HCT116 (cell line): ENCODE measurements at places on chromosomes 11 and 22. TPM values are rescaled to one million over a fixed set of nuclear protein-coding genes. Genes with fewer than 3 reads are reported as not detected.

The C1QTNF5 gene
- not detected for total RNA-seq

The BLID gene
- total RNA-seq, result 8.9 TPM

The ACR gene
- 1.5 TPM for total RNA-seq

The FCHSD2 gene
- 15.0 TPM for total RNA-seq

The OR8D4 gene
- total RNA-seq, result not detected

The CLMP gene
- 3.2 TPM for total RNA-seq

The GUCD1 gene
- 48.7 TPM for total RNA-seq

The ASCL2 gene
- not detected for total RNA-seq

The XKR3 gene
- total RNA-seq, result not detected

The YPEL4 gene
- total RNA-seq, result 0.32 TPM

The MAML2 gene
- total RNA-seq, result 2.6 TPM

The SHANK2 gene
- total RNA-seq, result 16.9 TPM

The DMC1 gene
- 0.89 TPM for total RNA-seq

The PRODH gene
- total RNA-seq, result 3.2 TPM

The TRIM49 gene
- not detected for total RNA-seq

The SUSD2 gene
- total RNA-seq, result 6.6 TPM

The MACROD1 gene
- total RNA-seq, result 61.1 TPM

The DAGLA gene
- 2.7 TPM for total RNA-seq

The OVCH2 gene
- total RNA-seq, result not detected

The OLFML1 gene
- total RNA-seq, result not detected

The OR8D1 gene
- not detected for total RNA-seq

The SORL1 gene
- 17.4 TPM for total RNA-seq

The KRTAP5-2 gene
- total RNA-seq, result not detected

The SERHL2 gene
- total RNA-seq, result not detected

The FGF3 gene
- total RNA-seq, result not detected

The USH1C gene
- total RNA-seq, result 13.4 TPM

The MCHR1 gene
- not detected for total RNA-seq

The CUL5 gene
- 41.9 TPM for total RNA-seq

The OR51E1 gene
- not detected for total RNA-seq

The OR9G4 gene
- total RNA-seq, result not detected

The ZP1 gene
- total RNA-seq, result not detected

The SHANK3 gene
- 16.0 TPM for total RNA-seq

The CDC42BPG gene
- 30.1 TPM for total RNA-seq

The OR2D2 gene
- 0.20 TPM for total RNA-seq

The HORMAD2 gene
- total RNA-seq, result not detected

The LGALS12 gene
- total RNA-seq, result not detected

The SMC1B gene
- not detected for total RNA-seq

The EEF1G gene
- total RNA-seq, result 1,901 TPM

The FAM111B gene
- 10.7 TPM for total RNA-seq

The SMTNL1 gene
- not detected for total RNA-seq

The FXYD2 gene
- total RNA-seq, result 0.52 TPM

The SGSM1 gene
- total RNA-seq, result 5.1 TPM

The MED17 gene
- 41.1 TPM for total RNA-seq

The MS4A15 gene
- total RNA-seq, result 1.5 TPM

The TEX54 gene
- not detected for total RNA-seq

The HOATZ gene
- total RNA-seq, result not detected

The TPH1 gene
- total RNA-seq, result 0.42 TPM

The OSBP2 gene
- total RNA-seq, result 12.9 TPM

The CSRP3 gene
- not detected for total RNA-seq

The DSCAML1 gene
- total RNA-seq, result not detected

The HEPACAM gene
- not detected for total RNA-seq

The OR5A1 gene
- not detected for total RNA-seq

The TRIM44 gene
- 33.4 TPM for total RNA-seq

The SDHD gene
- 129 TPM for total RNA-seq

The MPZL3 gene
- total RNA-seq, result 8.7 TPM

The SLC17A6 gene
- total RNA-seq, result not detected
